ENCODE measurements at places on chromosomes 12 and 14.

GRCh38 chr12:4135919-4136605 is 137.5 kb upstream of the CCND2 start:
- no peak for DNase-seq

DNA sequence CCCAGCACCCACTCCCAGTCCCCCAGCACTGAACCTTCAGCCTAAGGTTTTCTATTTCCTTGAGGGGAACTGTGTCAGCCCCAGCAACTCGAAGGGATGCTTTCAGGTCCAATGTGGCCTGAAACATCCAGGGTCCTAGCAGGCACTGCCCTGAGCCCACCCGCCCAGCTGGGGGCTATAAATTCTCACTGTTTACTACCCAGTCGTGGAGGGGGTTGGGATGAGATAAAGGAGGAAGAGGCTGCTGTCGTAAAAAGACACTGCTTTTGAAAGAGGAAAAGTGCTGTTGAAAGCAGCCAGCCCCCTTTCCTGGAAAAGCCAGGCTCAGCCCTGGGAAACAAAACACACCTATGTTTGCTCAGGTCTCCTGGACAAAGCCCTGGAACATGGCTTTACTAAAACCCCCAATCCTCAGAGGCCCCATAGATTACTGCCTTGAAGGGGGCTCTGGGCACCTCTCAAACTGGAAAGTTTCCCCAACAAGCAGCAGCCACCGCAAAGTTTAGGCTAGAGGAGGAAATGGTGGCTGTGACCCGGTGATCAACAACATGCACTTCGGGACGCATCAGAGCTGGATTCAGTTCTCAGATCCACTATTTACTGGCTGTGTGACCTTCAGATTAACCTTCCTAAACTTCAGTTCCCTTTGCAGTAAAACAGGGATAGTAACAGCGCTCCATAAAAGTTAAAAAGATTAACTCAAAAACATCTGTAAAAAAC is 51.0 kb downstream of the ACTN1 start:
- no peak for DNase-seq

DNA sequence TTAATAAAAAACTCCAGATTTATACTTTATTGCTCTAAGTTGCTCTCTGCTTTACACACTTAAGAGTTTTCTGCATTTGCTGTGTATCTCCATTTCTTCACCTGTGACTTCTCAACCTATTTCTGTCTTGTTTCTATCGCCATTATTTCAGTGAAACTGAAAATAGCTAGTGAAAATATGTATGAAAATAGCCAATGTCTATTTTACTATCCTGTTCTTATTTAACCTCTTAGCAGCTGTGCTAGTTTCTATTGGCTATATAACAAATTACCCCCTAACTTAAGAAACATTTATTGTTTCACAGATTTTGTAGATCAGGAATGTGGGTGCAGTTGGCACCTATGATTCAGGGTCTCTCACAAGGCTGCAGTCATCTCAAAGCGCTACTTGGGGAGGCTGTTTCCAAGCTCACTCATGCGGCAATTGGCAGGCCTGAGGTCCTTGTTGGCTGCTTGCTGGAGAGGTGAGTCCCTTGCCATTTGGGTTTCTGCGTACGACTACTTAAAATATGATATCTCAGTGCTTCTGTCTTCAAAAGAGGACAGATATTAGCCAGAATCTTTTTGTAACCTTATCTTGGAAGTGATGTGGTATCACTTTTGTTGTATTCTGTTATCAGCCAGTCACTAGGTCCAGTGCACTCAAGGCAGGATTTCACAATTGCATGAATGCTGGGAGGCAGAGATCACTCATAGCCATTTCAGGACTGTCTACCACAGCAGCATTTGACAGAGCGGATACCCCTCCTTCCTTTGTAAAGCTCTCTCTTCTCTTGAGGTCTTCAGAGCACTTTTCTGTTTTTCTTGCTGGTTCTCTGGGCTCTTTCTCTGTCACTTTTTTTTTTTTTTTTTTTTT is 7.2 kb downstream of the ERC1 start:
- DNase-seq: no peak

- no peak for DNase-seq
Observed at GRCh38 chr12:42575717-42576116, 13.8 kb downstream of the PRICKLE1 start.

All from caudate nucleus (tissue), 63 donors.